Activated CD4-positive, alpha-beta T cell treated with anti-CD3 and anti-CD28 coated beads, Interleukin-2, amount 50 U/mL, for 24 hours (primary cell): ENCODE measurements at places on chromosomes 12 and 14.

GRCh38 chr14:79587875-79588274 is 623.4 kb downstream of the DIO2 start:
- no peak for DNase-seq

- no peak for DNase-seq
Observed at GRCh38 chr12:42691991-42692557, 102.5 kb upstream of the PRICKLE1 start.

DNA sequence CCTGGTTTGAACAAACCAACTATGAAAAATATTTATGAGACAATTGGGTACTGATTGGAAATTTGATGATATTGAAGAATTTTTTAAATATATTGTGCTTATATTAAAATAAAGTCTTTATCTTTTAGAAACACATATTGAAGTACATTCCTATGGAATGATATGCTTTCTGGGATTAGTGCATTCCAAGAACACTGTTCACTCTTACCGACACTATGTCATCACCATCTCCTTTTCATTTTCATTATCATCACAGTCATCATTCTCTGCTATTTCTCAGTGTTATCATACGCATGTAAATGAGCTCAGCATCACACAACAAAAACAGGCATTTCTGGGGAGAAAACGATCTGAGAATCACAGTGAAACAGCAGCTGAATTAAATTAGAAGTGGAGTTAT is 513.3 kb upstream of the CCDC196 start:
- DNase-seq = no peak

GRCh38 chr12:50925342-50925651 is 27.0 kb upstream of the HIGD1C start:
- DNase-seq = no peak

- no peak for DNase-seq
Observed at GRCh38 chr14:96752594-96752993, 44.6 kb upstream of the VRK1 start.

DNA sequence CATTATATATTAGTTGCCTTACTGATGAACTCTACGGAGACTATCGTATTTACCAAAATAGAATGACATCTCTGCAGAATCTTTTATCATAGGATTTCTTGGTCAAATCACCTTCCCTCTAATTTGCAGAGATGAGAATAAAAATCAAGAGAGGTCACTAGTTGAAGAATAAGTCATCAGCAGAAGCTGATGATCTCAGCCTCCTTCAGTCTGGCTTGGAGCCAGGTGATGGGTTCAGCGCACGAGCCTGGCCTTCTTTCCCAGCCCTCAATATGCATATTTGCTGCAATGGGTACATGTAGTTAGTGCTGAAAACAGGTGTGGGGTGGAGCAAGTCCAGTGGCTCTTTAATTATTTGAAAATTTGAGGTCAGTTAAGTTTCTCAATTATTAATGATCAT is 19.2 kb upstream of the EMP1 start:
- DNase-seq = no peak

DNA sequence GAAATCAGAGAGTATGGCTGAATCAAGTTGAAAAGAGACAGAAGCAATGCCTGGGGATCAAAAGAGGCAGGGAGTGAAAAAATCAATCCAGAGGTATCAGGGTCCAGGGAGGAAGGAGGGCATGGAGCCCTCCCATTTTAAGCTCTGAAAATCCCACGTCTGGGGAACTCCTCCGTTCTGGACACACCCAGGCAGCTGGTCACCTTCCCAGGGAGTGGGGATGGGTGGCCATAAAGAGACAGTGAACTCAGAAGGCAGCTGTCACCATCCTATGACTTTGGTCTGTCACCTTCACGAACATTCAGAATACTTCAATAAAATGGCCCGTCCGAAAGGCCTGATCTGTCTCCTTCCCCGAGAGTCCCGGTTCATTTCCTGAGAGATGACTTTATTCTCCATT is 71.6 kb downstream of the MAP1LC3B2 start:
- DNase-seq = no peak

DNA sequence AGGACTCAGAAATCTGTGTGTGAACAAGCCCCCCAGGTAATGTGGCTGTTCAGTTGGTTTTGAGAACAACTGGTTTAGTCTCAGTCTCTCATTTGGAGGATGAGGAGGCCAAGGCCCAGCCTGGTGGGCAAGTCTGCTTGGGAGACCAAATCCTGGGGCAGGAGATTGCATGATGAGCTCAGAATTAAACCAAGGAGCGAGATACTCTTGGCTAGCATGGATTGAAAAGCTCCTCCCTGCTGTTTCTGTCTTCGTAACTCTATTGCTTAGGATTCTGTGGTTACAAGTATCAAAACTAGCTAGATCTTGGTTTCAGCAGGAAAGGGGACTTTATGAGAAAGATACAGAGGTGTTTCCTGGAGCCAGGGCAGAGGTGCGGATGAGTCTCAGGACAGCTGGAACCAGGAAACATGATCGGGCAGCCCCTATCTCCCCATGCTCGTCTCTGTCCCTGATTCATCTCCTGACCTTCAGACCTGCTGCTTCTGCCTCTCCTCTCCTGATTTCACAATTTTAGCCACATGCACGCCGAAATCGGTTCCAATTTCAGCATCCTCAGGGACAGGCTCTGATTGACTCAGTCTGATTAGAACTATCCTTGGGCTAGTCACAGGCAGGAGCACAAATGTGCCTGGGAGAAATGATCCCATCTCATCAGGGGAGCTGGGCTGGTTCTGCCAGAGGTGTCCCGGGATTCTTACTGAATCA is 40.2 kb upstream of the RIN3 start:
- DNase-seq = no peak

- DNase-seq = no peak
Observed at GRCh38 chr14:105840266-105841021, 314.1 kb downstream of the TMEM121 start.

GRCh38 chr12:1519642-1520041 is 74.7 kb downstream of the FBXL14 start:
- DNase-seq = no peak

- DNase-seq = no peak
Observed at GRCh38 chr14:76168531-76168930, 16.8 kb downstream of the GPATCH2L start.

DNA sequence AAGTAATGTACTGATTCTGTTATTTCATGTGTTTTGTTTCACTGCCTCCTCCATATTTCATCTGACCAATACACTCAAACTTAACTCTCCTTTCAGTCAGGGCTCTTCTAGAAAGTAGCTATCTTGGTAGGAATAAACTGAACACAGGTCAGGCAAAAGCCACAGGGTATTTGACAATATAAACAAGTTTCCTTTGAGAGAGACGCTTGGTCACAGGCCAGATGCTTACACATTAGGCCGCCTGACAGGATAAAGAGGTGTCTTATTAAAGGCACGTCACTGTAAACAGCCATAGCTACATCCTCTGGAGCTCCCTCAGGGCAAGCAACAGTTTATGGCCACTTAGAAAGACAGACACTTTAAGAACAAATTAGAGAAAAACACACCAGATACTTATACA is 607.5 kb downstream of the SLC6A15 start:
- DNase-seq = no peak

DNA sequence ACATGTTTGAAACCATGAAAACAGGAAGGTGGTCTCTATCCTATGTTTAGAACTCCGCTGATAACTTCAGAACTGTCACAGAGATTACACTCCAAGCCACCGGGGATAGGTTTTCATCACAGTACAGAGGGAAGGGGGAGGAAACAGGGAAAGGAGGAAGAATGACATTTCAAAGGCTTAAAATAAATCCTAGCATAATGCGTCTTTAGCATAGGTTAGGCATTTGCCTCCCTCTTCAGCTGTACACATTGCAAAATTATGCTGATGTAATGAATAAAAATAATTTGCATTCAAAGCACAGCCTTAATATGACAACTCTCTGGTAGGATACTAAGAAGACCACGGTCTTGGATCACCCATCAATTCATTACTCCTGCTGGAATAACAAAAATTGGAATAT is 54.3 kb upstream of the PYGL start:
- no peak for DNase-seq

DNA sequence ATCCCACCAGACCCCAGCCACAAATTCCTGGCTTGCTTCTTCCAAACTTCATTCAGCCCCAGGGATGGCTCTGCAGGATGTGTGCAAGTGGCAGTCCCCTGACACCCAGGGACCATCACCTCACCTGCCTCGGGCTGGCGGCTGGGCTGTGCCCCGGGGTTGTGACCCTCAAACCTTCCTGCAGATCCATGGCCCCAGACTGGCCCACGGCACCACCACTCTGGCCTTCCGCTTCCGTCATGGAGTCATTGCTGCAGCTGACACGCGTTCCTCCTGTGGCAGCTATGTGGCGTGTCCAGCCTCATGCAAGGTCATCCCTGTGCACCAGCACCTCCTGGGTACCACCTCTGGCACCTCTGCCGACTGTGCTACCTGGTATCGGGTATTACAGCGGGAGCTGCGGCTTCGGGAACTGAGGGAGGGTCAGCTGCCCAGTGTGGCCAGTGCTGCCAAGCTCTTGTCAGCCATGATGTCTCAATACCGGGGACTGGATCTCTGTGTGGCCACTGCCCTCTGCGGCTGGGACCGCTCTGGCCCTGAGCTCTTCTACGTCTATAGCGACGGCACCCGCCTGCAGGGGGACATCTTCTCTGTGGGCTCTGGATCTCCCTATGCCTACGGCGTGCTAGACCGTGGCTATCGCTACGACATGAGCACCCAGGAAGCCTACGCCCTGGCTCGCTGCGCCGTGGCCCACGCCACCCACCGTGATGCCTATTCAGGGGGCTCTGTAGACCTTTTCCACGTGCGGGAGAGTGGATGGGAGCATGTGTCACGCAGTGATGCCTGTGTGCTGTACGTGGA is at the start of gene PSMB11:
TSS of gene PSMB11 (plus strand) at position 51 of the 804 bp plus-strand sequence. CDS start at position 65, 14 bp downstream.
- no peak for DNase-seq

GRCh38 chr12:58850826-58851225 is 69.5 kb downstream of the LRIG3 start:
- no peak for DNase-seq

DNA sequence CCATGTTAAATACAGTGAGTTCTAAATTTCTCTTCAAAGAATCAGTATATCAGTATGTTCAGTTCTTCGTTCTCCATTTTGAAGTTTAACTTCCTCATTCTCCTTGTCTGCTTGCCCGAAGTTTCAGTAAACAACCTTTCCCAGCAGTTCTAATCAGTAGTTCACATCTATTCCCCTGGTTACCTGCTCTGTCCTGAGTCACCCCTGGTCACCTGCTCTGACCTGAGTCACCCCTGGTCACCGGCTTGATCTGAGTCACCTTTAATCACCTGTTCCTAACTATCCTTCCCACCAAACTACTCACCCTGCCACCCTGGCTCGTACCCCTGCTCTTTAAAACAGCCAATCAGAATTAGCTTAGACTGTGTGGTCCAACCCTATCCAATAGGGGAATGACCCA is 9.4 kb upstream of the OR10G3 start:
- DNase-seq = no peak

DNA sequence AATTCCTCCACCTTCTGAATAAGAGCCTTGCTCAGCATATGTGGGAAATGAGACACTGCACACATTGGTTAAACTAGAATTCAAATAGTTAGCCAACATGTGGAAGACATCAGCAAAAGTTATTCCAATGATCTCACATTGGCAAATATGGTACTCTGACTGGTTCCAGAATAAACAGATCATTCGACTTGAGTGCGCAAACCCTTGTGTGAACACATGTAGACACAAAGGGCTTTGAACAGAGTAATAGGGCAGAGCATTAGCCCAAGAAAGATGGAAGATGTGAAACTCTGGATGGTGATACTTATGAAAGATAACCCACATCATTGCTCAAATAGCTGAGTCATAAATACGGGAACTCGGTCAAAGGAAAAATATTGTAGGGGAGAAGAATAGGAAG is 1133.4 kb upstream of the SEL1L start:
- DNase-seq = no peak

DNA sequence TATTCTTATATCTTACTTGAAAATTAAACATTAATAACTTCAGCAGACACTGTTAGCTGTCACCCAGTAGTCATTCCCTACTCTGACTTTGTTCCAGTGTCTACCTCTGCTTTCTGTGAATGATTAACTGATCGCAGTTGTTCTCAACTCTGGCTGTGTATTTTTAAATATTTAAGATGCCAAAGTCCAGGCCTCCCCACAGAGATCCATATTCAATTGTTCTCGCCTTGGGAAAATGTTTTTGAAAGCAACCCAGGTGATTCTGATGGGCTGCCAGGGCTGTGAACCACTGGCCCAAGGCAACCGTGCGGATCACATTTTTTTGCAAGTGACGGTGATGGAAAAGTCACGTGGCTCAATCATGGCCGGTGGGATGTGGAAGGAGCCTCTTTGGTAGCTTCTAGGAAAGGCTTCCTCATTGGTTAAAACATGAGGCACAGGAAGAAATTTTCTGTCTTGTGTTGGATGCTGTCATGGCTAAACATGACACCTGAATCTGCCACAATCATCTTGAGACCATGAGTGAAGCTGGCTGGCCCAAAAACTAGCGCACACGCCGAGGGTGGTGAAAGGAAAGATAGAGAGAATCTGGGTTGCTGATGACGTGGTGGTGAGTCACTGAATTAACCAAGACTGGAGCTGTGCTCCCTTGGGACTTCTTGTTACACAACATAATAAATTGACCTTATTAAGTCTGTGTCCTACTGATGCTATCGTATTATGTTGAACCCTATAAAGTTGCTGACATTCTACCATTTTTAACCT is 37.2 kb downstream of the RDH12 start:
- no peak for DNase-seq

GRCh38 chr12:78739653-78740052 is 124.9 kb upstream of the SYT1 start:
- DNase-seq = no peak

- no peak for DNase-seq
Observed at GRCh38 chr12:71269281-71269598, 111.4 kb upstream of the TSPAN8 start.

- no peak for DNase-seq
Observed at GRCh38 chr12:126219139-126219538, 1153.9 kb downstream of the AACS start.

GRCh38 chr14:24612196-24612595 is 2.7 kb upstream of the GZMH start:
- DNase-seq = no peak

DNA sequence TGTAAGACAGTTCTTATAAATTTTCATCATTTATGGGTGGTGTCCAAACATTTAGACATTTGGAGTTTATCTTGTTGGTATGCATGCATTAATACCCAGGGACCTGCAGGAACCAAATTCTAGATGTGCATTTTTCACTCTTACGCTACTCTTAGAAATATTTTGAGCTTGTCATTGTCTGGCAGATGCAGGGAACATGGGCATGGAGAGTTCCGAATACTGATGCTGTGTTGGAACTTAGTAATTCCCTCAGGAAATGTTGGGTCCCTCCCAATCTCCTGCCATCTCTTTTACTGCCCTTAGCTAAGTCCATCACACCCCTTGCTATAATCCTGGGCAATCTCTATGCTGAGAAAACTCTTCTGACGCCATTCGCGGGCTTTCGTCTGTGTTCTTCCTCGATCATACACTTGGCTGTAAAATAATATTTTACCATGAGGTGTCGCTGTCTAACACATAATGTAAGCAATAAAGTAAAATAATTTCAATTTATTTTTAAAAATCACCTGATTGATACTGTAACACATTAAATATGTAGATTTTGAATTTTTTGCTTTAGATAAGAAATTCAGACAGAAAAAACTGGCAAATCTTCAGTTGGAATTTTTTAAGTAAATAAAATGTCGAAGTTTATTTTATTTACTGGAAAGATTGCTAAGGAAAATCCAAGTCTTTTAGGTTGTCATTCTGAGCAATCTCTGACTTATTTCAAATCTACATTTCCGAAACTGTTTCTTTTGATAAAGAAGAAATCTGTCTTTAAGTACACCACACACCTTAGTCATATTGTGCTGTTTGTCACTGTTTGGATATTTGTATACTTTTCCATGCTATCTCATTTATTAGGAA is 304.1 kb upstream of the SSTR1 start:
- DNase-seq = no peak

- DNase-seq = no peak
Observed at GRCh38 chr12:66942741-66943465, 264.0 kb upstream of the GRIP1 start.
